Lower lobe of right lung (tissue), 2 donors: ENCODE measurements at places on chromosomes 7 and 10. TPM values are rescaled to one million over a fixed set of nuclear protein-coding genes. Genes with fewer than 3 reads are reported as not detected.

The CPA1 gene
- total RNA-seq = 0.30 TPM

GRCh38 chr10:44684661-44685060 is 226.5 kb upstream of the TMEM72 start:
- no peak for DNase-seq

The ZNF117 gene
- total RNA-seq = 22.0 TPM

The AKR1C4 gene
- total RNA-seq = not detected

The EVX1 gene
- not detected for total RNA-seq

The ANKRD30A gene
- not detected for total RNA-seq

GRCh38 chr10:102645388-102645740 is 1.1 kb downstream of the TRIM8 start:
- DNase-seq = peak; percentile 89

- DNase-seq = no peak
These were observed 1.2 kb upstream of the ABCF2 start for GRCh38 chr7:151228024-151228866.
